ENCODE measurements at places on chromosomes 2 and 18.

GRCh38 chr2:157936406-157936805 is 60.3 kb upstream of the ACVR1 start:
- DNase-seq = no peak

DNA sequence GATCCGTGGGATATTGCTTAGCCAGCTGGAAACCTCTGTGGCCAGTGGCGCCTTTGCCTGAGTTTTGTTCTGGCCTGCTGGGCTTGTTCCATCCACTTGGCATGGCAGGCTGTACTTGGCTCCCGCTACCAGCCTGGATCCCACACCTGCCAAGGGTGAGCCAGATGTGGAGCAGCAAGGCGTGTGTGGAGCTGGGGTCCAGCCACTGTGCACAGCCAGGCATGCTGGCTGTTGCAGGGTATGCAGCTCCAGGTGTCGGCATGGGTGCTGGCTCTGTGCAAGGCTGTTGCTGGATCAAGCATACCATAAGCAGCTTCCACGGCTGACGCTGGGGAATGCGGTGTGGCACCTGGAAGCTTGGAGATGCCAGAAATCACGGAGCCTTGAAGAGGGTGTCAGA is 34.5 kb downstream of the PTPN4 start:
- DNase-seq = no peak

DNA sequence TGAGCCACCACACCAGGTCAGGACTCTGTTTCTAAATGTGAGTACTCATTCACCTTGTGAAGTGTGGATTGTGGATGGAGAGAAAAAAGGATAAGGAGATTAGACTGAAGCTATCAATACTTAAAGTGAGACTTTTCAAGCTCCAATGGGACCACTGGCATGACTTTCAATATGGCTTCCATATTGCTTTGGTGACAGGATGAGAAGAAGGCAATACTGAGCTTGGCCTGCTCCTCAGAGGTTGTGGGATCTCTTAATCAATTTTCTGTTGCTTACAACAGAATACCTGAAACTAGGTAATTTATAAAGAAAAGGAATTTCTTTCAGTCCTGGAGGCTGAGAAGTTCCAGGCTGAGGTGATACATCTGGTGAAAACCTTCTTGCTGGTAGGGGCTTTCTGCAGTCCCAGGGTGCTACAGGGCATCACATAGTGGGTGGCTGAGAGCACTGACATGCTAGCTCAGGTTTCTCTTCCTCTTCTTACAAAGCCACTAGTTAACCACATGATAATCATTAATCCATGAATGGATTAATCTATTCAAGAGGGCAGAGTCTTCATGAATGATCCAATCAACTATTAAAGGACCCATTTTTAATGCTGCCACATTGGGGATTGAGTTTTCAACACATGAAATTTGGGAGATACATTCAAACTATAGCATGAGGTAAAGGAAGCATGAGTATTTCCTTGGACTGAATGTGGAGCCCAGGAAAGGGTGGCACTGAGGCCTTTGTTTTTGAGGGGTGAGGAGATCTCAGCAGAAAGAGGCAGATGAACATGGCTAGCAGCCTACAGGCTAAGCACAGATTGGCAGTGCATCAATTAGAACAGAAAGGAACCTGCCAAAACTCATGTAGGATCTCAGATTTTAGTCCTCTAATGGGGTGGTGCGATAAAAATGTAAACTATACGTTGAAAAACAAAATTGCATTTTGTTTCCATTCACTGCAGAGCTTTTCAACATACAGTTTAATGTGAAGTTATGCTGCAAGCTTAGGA is 274.5 kb downstream of the PIK3C3 start:
- DNase-seq = no peak

DNA sequence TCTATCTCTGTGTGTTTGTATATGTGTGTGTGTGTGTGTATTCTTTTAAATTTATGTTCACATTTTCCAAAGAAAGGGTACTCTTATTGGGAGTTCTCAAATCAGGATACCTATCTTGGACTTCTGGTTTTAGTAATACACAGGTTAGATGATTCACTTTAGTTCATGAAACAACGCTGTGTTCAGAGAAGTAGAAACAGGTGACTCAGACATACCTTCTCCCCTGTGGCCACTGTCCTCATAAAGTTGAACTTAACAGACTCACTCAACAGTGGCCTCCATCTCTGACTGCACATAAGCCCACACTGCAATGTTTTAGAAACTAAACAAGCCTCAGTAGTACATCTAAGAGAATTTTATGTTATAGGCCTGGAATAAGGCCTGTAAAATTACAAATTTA is 566.6 kb upstream of the VRK2 start:
- DNase-seq = no peak

GRCh38 chr2:241989074-241989473 is 119.5 kb downstream of the RTP5 start:
- DNase-seq = no peak

GRCh38 chr2:222707689-222708273 is 36.3 kb downstream of the MOGAT1 start:
- DNase-seq = peak; percentile 34

- peak; percentile 32 for DNase-seq
Measured at GRCh38 chr2:175690113-175690837, 311.8 kb downstream of the LNPK start.

- no peak for DNase-seq
Measured at GRCh38 chr2:95023222-95023597, 2.3 kb upstream of the MAL start.

DNA sequence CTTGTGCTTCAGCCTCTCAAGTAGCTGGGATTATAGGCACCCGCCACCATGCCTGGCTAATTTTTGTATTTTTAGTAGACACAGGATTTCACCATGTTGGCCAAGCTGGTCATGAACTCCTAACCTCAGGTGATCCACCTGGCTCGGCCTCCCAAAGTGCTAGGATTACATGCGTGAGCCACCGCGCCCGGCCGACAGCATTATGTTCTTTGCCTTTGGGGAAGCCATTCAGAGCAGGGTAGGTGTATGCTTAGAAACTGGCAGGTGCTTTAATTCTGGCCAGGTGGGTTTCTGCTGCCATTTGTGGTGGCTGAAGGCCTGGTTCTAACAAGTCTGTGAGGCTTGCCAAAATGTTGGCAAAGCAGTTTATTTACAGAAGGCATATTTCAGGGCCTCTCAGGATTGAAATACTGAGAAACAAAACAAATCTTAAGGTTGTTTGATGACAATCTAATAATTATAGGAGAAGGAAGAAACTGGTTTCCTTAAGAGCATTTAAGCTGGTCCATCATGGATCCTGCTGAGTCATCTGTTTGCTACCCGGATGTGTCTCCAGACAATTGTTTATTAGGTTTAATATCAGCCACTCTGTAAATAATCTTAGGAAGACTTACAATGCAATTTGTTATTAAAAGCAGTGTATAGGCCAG is 16.0 kb downstream of the SLC20A1 start:
- DNase-seq = no peak

GRCh38 chr18:29361843-29362242 is 1184.9 kb upstream of the CDH2 start:
- DNase-seq = no peak

- DNase-seq = no peak
Measured at GRCh38 chr18:57077786-57078552, 68.9 kb upstream of the BOD1L2 start.

- no peak for DNase-seq
Measured at GRCh38 chr2:19671916-19672315, 229.9 kb downstream of the TTC32 start.

GRCh38 chr18:47990981-47991380 is 60.5 kb upstream of the SMAD2 start:
- DNase-seq = no peak

DNA sequence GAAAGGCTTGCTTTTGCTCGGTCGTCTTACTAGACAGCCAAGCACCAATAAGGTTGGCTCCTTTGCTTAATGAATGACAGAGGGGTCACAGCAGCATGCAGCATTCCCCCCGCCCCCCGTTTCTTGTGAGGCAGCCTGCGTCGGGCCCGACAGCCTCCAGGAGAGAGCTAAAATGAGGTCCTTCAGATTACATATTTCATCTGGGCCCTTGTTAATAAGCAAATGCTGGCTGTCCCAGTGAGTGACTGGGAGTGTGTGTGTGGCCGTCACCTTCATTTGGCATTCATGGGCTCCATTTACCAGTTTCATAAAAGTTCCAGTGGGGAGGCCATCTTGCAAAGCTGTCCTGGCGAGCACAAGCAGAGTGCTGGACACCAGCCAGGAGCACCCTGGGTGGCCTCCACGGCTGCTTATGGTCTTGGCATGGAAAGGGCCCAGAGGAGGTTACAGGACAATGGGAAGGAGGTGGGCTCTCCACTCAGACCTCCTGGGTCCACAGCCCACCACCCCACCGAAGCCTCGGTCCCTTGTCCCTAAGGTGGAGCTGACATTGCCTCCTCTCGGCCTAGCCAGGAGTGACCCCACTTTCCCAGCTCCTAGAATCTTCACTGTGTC is 37.2 kb downstream of the ODC1 start:
- no peak for DNase-seq

DNA sequence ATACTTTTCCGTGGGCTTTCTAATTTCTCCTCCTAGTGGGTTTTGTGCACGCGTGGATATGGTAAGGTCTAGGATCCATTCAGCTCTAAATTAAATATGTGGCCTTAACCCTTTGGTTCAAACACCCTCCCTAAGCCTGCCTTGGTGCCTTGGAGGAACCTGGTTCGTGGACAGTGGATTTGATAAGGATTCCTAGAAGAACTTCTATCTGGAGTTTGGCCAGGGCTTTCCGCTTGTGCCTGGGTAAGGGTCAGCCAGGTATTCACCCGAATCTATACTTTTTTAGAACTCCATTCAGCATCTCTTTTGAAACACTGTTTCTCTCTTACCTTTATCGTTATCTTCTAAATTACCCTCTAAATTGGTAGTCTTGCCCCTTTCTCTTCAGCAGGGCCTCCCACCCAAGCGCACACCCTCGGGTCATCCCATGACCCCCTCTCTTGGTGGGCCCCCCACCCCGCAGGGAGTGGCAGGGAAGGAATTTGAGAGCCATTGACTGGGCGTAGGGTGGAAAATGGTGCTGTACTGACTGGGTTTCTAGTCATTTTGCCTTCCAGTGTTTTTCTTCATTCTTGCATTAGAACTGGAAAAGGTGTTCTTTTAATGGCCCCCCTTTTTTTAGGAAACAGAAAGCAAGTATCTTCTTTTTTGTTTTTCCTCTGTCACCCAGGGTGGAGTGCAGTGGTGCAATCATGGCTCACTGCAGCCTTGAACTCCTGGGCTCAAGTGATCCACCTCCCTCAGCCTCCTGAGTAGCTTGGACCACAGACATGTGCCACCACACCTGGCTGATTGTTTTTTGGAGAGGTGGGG is 1.8 kb downstream of the SOCS6 start:
- DNase-seq = no peak

DNA sequence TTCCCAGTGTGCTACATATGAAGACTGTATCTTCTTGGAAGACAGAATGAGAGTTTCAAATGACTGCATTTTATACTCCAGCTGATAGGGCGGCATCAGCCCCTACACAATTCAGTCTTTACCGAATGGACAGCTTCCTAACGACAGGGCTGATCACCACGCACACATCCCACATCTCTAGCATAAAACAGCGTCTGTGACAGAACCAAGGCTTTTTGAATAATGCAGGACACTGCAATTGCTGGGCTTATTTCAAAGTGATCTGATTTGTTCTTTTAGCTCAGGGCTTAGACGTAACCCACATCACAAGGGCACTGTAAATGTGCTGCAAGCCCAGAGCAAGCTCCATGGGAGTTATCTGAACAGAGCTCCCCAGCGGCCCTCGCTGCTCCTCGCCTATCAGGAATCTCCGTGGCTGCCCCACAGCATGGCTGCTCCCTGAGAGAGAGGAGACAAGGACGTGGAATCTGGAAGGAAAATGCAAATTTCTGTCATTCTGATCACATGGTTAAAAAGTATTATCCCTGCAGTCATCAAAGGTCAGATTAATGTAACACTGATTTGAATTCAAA is 158.5 kb upstream of the ALKAL2 start:
- no peak for DNase-seq

- DNase-seq = no peak
Measured at GRCh38 chr18:55124078-55124763, 165.0 kb upstream of the CCDC68 start.

DNA sequence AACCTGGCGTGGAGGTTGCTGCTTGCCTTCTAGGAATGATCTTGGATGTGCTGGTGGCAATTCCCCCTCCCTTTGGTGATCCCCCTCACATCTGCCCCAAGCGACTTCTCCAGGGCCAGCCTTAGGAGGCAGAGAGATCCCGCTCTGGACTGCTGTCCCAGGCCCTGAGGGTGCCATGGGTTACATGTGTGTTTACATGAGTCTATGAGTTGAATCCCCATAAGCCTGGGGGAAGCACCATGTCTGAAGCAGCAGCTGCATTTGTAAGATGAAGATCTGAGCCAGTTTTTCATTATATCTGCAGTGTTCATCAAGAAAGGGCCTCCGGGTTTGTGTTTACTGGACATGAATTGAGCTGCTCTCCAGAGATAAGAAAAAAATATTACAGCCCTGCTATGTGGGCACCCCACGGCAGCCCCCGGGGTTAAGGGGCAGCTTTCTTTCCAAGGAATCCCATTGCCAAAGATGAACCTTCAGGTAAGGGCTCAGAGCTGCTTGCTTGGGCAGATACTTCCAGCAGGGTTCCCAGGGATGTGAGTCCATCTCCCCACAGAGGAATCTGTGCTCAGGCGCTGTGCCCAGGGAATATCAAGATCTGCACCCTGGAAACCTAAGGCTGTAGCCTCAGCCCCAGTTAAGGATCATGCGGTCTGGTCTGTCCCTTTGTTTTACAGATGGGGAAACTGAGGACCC is 46.0 kb downstream of the MRPS5 start:
- no peak for DNase-seq

GRCh38 chr2:44010266-44010665 is 14.5 kb upstream of the LRPPRC start:
- DNase-seq = no peak

- no peak for DNase-seq
Measured at GRCh38 chr2:239000500-239001073, 152.7 kb downstream of the TWIST2 start.

DNA sequence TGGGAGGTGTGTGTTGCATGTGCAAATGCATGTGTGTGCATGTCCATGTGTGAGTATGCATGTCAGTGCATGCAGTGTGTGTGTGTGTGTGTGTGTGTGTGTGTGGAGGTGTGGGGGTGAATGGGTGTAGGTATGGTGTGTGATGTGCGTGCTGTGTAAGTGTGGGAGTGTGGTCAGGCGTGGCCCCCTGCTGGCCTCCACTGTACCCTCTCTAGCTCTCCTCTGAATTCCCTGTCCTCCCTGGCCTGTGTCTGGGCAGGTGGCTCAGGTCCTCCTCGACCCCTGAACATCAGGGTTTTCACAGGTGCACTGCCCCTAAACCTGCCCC is 230.2 kb downstream of the CELF4 start:
- no peak for DNase-seq

- DNase-seq = peak; percentile 91
Measured at GRCh38 chr2:157233506-157233905, 24.0 kb upstream of the GALNT5 start.

Measured in fibroblast of skin of left biceps (primary cell).